ENCODE measurements at places on chromosomes 16 and 17.

- DNase-seq: no peak
These were observed 27.1 kb downstream of the ERN1 start for GRCh38 chr17:64102627-64103390.

DNA sequence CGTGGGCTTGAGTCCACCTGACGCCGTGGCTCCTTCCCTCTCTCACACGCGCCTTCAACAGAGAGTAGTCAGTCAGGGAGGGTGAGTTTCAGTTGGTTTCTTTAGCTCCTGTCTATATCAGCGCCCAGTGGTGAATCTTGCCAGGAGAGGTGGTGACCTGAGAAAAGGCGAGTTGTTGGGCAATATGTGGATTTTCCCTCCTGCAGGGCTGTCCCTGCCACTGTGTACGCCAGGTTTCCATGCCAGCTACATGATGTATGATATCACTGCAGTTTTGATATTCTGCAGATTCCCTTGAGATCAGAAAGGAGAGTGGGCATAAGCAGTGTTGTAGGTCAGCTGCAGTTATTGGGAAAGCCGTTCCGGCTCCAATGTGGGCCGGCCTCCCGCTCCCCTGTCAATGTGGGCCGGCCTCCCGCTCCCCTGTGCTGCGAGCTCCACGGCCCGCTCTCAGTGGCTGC, 31.4 kb downstream of the BANP start:
- DNase-seq: no peak

- DNase-seq: no peak
These were observed 12.9 kb downstream of the MXRA7 start for GRCh38 chr17:76697702-76698465.

- no peak for DNase-seq
These were observed 11.1 kb downstream of the IL4R start for GRCh38 chr16:27324851-27325301.

DNA sequence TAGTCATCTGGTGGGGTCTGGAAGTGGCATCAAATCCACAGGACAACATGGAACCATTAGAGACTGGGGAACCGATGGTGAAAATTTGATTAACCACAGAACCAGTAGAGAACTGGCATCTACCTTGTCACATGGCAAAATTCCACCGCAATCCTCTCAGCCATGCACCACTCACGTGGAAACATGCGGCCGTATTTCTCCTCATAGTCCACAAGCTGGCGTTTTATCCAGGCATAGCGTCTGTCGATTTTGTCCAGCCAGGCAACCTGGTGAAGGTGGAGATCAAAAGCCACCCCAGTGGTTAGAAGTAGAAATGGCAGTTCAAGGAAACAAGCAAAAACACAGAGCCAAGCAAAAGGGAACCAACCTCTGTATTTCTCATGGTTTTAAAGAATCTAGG, 87.6 kb downstream of the VPS53 start:
- DNase-seq: no peak

- no peak for DNase-seq
These were observed 26.4 kb downstream of the LDAF1 start for GRCh38 chr16:21184834-21185233.

- no peak for DNase-seq
These were observed 17.8 kb downstream of the CDH8 start for GRCh38 chr16:62018301-62019060.

Data from activated CD4-positive, alpha-beta T cell treated with anti-CD3 and anti-CD28 coated beads for 24 hours (primary cell).